A549 (cell line): ENCODE measurements at places on chromosomes 4 and X. TPM values are rescaled to one million over a fixed set of nuclear protein-coding genes. Genes with fewer than 3 reads are reported as not detected.

TIMP1 gene
- polyA plus RNA-seq: 139 to 150 TPM (median 144 TPM) in 3 replicates

GLOD5 gene
- polyA plus RNA-seq: not detected in 3 replicates

MAGEB2 gene
- polyA plus RNA-seq: not detected in 3 replicates

TEX13B gene
- not detected in 3 replicates for polyA plus RNA-seq

CDX4 gene
- not detected in 3 replicates for polyA plus RNA-seq

GAGE12H gene
- not detected in 3 replicates for polyA plus RNA-seq

CHM gene
- 13.0 to 14.2 TPM (median 13.9 TPM) in 3 replicates for polyA plus RNA-seq

ARR3 gene
- polyA plus RNA-seq: not detected in 3 replicates

PQBP1 gene
- 140 to 158 TPM (median 147 TPM) in 3 replicates for polyA plus RNA-seq

- DNase-seq: no peak
Measured at GRCh38 chr4:8847331-8847730, 24.3 kb downstream of the HMX1 start.

DNA sequence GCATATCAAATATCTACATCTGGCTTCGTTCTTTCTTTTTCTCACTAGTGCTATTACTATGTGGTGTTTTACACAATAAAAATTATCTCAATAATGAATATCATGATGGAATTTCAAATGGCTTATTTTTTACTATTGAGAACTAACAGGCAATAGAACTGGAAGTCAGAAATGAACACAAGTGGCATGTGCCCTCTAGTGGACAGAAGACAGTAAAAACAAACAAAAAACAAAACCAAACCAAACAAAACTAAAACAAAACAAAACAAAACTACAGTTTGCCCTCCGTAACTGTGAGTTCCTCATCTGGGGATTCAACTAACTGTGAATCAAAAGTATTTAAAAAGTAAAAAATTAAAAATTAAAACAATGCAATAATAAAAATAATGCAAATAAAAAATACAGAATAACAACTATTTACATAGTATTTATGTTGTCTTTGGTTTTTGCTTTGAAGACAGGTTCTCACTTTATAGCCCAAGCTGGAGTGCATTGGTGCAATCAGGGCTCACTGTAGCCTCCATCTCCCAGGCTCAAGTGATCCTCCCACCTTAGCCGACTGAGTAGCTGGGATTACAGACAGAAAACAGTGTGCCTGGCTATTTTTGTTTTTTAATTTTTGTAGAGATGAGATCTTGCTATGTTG lies 195.6 kb upstream of the TACR3 start:
- peak; percentile 13 for DNase-seq

DNA sequence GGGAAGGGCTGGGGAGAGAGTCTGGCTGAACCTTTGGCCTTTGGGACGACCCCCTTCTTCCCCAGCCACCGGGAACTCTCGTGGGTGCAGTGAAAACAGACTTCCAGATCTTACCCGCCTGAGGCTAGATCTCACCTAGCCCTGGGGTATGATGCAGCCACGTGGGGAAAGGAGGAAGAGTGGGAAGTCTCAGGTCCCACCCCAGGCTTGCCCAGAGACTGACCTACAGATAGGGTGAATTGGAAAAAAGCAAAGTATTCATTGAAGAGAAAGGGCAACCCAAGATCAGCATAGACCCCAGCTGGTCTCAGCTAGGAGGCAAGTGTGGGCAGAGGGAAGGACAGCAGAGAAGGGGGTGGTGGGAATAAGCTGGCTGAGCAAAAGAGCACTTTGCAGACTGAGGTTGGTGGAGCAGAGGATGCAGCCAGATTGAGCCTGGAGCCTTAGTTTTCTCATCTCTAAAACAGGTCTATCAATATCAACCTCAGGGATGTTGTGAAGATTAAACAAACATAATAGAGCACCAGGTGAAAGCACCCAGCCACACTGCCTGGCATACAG lies 4.2 kb upstream of the EFNB1 start:
- DNase-seq: no peak

DNA sequence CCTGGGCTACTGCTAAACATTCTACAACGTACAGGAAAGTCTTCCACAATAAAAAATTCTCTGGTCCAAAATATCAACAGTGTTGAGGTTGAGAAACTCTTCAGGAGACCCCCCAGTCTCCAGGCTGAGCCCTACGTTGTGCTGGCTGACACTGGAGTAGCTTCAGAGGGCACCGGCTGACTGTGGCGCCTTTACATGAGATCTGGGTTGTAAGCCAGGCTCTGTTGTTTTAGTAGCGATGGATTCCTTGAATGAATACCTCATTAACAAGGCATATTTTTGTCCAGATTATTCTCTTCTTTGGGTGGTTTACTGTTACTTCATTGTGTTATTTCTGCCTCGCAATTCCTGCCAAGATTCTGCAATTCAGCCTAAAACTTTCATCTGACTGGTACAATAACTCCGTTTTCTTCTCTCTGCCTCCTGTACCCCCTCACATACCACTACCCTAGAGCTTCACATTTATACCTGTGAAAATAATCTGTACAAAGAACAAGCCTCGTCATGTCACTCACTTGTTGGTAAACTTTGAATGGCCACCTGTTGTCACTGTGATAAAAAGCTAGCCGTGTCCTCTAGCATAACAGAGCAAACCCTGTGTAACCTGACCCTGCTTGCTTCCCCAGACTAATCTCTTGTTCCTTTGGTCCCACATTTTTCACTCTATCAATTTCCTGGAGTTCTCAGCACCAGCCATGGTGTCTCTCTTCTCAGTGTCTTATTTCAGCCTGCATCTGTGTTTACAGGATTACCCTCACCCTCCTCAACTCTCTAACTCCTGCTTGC lies 1476.1 kb upstream of the TENM3 start:
- no peak for DNase-seq

- DNase-seq: peak; percentile 33
Measured at GRCh38 chr4:7770224-7771050, 169.2 kb downstream of the AFAP1 start.

GRCh38 chr4:153655928-153656327 lies 28.2 kb upstream of the TLR2 start:
- no peak for DNase-seq

- DNase-seq: no peak
Measured at GRCh38 chr4:185642907-185643306, 107.6 kb upstream of the PDLIM3 start.

DNA sequence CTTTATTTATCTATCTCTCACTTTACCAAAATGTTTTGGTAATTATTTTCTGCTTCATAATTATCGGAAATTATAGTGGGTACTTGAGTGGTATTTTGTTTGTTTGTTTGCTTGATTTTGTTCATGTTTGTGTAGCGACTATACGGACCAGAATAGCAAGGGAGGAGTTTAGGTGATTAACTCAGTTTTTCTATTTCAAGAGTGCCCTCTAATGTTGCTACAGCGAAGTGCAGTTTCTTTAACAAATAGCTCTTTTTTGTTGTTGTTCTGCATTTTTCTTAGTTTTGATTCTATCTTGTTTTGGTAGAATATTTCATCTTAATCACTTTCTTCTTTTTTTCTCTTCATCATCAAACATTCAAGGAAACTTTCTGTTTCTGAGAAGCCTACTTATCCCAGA lies 40.8 kb upstream of the QRFPR start:
- no peak for DNase-seq

- DNase-seq: no peak
Measured at GRCh38 chr4:168883513-168883912, 126.5 kb downstream of the CBR4 start.

DNA sequence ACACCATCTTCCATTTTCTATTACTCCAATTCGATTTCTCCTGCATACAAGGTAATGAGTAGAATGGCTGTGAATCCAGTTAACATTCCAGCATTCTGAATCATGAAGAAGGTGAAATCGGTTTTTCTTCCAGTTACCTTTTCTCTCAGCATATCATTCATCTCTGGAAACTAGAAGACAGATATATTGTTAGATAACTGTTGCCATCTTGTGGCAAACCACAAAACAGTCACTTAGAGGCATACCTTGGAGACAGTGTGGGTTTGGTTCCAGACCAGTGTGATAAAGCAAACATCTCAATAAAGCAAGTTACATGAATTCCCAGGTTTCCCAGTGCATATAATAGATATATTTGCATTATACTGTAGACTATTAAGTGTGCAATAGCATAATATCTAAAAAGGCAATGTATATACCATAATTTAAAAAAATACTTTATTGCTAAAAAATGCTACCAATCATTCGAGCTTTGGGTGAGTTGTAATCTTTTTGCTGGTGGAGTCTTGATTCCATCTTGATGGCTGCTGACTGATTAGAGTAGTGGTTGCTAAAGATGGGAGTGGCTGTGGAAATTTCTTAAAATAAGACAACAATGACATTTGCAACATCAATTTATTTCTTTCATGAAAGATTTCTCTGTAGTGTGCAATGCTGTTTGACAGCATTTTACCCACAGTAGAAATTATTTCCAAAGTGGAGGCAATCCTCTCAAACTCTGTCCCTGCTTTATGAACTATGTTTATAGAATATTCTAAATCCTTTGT lies 82.1 kb downstream of the SLC39A8 start:
- DNase-seq: peak; percentile 66
